ENCODE measurements at places on chromosomes 11 and 22.
A peak's percentile ranks its signal among the peaks of the same experiment; 100 is the strongest.

DNA sequence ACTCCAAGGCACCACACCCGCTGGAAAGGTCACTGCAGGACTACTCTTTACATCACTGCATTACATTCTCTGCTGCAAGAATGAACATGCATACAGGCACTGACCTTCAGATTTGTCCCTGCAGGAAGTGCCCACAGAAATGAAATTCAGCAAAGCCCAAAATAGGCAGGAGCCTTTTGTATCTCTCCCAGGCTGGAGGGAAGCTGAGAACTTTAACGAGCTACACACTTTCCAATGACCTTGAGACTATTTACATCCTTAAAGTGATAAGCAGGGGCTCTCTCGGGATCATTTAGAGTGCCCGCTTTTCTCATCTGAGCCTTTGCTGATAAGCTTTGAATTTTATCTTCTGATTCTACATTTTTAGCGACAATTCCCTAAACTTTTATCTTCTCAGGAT lies 12.5 kb downstream of the FEZ1 start:
- no peak for DNase-seq

DNA sequence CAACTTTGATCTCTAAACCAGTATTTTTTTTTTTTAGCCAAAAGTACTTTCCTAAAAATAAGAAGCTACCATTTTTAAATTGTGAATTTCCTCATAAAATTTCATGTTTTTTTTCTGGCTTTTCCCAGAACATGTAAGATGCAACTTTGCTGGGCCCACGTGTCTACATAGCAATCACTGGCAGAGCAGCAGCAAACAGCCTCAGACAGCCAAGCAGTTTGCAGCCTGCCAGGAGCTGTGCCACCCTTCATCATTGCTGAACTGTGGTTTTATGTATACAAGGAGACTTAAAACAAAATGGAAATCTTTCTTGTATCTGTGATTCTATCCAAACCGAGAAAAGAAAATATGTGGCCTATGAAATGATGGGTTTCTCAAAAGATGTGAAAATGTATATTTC lies 110.2 kb downstream of the GRIA4 start:
- DNase-seq: no peak

DNA sequence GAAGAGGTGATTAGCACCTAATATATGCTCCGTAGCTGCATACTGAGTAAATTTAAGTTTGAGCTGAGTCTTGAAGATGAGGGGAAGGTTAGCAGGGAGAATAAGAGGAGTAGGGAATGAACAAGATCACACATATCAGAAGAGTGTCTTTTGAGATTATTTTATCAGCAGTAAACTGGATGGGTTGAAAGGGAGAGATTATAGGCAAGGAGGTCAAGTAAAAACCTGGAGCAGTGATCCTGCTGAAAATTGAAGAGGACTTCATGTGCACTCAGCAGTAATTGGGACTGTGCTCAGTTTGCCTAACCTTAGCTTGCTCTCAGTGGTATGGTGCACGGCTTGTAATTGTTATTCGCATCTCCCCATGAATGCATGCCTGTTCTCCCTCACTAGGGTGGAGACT lies 79.5 kb upstream of the PICALM start:
- no peak for DNase-seq

- no peak for DNase-seq
These were observed 96.9 kb downstream of the ATXN10 start for GRCh38 chr22:45768490-45768889.

GRCh38 chr22:29301716-29302401 lies 4.6 kb upstream of the GAS2L1 start:
- no peak for DNase-seq

DNA sequence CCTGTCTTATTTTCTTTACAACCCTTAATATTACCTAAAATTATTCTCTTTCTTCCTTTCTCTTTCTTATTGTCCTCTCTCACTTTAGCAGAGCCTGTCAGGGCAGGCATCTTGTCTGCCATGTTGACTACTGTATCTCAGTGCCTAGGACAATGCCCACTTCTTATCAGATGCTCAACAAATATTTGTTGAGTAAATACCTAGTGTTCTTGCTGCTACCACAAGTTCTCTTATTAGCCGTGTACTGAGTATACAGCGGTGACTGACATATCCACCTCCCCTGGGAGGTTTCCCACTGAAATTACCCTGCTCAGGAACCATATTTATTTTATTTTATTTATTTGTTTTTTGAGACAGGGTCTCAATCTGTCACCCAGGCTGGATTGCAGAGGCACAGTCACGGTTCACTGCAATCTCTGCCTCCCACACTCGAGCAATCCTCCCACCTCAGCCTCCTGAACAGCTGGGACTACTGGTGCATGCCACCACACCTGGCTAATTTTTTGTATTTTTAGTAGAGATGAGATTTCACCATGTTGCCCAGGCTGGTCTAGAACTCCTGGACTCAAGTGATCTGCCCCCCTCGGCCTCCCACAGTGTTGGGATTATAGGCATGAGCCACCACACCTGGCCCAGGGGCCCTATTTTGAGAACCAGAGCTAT lies 6.7 kb downstream of the HPX start:
- DNase-seq: no peak

DNA sequence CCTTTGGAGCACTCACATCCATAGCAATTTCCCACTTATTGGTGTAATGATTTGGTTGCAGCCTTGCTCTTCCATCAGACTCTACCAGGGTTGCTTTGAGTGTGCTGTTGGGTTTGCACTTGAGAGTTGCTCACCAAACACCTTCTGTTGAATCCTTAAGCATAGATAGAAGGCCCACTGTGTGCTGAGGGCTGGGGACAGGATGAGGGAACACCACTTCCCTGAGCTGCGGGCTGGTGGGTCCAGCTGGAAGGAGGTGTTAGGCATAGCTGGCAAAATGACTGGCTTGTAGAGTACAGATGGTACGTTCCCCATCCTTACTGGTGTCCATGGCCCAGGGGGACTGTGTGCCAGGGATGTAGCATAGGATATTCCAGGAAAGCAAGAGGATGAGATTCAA lies 3.9 kb downstream of the PRDM11 start:
- DNase-seq: no peak

- DNase-seq: no peak
These were observed 127.5 kb downstream of the FBXO7 start for GRCh38 chr22:32602154-32602553.

GRCh38 chr11:109309153-109309552 lies 112.8 kb upstream of the C11orf87 start:
- no peak for DNase-seq

DNA sequence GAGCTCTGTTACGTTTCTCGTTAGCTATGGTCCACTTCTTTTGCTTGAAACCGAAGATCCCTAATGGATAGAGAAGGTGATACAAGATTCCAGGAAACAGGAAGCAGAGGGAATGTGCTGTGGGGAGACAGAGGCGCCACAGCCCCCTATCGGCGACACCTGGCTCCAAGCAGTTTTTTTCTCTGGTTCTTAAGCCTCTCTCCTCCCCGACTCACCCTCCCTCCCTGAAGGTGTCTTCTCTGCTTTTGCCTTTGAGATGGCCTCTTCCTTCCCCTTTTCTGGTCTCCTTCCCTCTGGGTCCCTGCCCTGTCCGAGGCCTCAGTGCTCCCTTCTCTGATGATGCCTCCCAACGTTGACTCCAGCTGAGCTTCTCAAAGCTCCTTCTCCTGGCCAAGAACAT lies 14.2 kb upstream of the APOBEC3A start:
- no peak for DNase-seq

- no peak for DNase-seq
These were observed 32.0 kb downstream of the SLC1A2 start for GRCh38 chr11:35387111-35387982.

GRCh38 chr11:119406005-119406404 lies 17.0 kb downstream of the THY1 start:
- DNase-seq: no peak

- peak; percentile 75 for DNase-seq
These were observed 28.9 kb downstream of the MOV10L1 start for GRCh38 chr22:50118557-50119168.

GRCh38 chr11:64362339-64362738 lies 3.4 kb downstream of the RPS6KA4 start:
- no peak for DNase-seq

DNA sequence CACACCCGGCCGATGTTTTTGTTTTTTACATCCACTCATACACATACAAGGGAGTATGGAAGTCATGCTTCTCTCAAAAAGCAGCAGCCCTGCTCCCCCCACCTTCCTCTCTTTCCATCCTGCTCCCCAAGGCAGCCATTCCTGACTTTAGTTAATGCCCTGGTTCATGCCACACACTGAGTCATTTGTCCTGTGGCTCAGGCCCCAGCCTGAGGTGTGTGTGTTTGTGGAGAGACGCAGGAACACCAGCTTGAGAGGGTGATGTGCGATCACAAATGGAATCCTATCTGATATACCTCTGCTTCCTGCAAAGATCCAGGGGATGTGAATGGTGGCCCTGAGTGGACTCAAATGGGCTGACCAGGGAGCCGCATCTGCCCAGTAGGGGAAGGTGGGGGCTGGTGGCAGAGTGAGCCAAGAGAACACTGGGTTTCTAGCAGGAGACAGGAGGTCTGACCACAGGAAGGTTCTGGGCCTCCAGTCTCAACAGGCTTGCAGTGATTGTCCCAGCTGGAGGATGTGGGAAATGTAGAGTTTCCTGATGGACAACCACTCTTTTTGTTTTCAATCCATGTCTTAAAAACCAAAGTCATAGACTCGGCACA lies 86.7 kb downstream of the OSBP2 start:
- no peak for DNase-seq

GRCh38 chr22:23816156-23816976 lies 22.4 kb downstream of the DERL3 start:
- no peak for DNase-seq

GRCh38 chr22:25563761-25564319 lies 635 bp upstream of the GRK3 start:
- DNase-seq: no peak

DNA sequence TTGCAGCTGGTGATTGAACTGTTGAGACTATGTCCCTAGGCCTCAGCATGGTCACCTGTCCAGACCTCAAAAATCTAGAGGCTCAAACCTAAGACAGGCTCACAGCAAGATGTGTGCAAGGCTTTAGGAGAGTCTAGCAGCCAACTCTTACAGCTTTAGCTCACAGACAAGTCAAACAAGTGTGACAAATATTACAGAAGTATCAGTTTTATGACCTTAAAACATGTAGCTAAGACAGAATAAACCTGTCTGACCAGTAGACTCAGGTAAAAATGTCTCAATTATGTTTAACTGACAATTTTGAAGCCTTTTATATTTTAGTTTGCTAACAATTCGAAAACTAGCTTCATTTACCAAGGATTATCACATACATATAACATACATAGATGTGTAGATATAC lies 80.0 kb upstream of the HTATIP2 start:
- no peak for DNase-seq

DNA sequence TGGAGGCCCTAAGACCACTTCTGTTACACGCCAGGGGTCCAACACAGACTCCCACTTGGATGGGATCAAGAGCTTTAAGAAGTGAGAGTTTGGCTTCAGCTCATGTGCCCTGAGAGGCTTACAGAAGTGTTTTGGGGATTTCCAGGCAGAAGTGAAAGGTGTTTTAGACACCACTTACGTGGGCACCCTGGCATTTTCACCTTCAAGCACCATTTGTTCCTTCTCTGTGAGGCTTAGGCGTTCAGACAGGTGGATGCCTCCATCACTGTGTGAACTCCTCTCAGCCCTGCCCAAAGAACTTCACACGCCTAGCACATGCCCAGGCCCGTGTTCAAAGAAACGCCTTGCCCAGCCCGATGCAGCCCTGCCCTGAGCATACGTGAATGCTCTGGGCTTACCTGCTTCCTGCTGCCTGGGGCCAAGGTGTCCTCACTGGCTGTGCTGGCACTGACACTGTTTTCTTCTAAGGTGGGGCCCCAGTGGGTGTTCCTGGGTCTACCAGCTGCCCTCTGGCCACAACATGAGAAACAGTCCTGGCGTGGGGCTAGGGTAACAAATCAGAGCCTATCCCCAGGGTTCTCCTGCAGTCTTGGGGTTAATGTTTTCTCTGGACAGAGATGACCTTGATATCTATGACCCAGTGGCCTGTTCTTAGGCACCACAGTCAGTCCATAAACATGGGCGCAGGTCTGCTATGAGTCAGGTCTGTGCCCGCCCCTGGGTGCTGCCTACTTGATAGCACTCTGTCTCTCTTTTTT lies 34.0 kb downstream of the AMPD3 start:
- no peak for DNase-seq

DNA sequence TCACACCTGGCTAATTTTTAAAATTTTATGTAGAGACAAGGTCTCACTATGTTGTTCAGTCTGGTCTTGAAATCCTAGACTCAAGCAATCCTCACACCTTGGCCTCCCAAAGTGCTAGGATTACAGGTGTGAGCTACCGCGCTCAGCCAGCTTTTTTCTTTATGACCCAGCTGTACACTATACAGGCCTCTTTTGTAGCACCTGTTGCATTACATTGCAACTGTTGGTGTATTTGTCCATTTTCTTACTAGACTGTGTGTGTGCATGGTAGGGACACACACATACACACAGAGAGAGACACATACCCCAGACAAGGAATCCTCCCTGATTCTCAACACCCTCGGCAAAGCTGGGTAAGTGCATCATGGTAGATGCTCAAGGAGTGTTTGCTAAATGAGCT lies 61.7 kb downstream of the NAV2 start:
- no peak for DNase-seq

GRCh38 chr11:67614730-67615714 lies 8.3 kb downstream of the NDUFV1 start:
- no peak for DNase-seq

- DNase-seq: no peak
These were observed 28.2 kb downstream of the SIK3 start for GRCh38 chr11:117070016-117070415.

GRCh38 chr11:126172596-126173038 lies 38.8 kb downstream of the RPUSD4 start:
- no peak for DNase-seq

GRCh38 chr11:118623269-118623655 lies 15.8 kb downstream of the PHLDB1 start:
- DNase-seq: no peak

DNA sequence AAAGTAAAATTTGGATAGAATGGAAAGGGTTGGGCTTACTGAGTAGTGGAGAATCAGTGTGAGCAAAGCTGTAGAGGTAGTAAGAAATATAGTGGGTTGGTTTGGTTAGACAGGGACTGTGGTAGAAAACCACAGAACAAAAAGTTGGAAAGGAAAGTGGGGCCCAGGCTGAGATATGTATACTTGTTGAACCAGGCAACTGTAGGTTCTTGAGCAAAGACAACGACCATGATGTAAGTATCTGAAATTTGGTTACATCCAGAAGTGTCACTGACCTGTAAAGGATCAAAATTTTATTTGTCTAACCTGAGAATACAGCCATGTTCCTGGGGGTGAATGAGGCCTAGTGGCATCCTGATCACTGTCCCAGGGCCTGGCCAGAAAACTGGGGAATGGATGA lies 114.1 kb downstream of the STIM1 start:
- no peak for DNase-seq

- DNase-seq: no peak
These were observed 2.7 kb downstream of the SIK3 start for GRCh38 chr11:117095284-117096161.

GRCh38 chr11:120141768-120142423 lies 4.0 kb upstream of the TRIM29 start:
- no peak for DNase-seq

GRCh38 chr22:39439170-39439569 lies 17.6 kb upstream of the MGAT3 start:
- DNase-seq: no peak

GRCh38 chr11:93720522-93720921 lies 20.8 kb downstream of the TAF1D start:
- no peak for DNase-seq
